ENCODE measurements at places on chromosomes 1 and 21.

- DNase-seq, result no peak
Measured at GRCh38 chr1:14094611-14095400, 394.8 kb downstream of the PRDM2 start.

DNA sequence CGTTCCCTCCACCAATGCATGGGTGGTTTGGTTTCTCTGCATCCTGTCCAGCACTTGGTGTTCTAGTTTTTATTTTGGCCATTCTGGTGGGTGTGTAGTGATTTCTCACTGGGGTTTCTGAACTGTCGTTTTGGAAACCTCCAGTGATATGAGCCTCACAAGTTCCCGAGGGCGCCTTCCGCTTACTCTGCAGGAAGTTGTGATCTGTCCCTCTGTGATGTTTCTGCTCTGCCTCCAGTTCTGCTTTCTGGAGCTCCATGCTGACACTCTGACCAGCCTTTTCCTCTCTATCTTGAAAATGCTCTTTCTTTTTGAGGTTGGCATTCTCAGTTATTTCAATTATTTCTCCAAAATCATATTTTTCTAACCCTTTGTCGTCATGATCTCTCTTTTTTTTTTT is 111.6 kb downstream of the PLD5 start:
- no peak for DNase-seq

DNA sequence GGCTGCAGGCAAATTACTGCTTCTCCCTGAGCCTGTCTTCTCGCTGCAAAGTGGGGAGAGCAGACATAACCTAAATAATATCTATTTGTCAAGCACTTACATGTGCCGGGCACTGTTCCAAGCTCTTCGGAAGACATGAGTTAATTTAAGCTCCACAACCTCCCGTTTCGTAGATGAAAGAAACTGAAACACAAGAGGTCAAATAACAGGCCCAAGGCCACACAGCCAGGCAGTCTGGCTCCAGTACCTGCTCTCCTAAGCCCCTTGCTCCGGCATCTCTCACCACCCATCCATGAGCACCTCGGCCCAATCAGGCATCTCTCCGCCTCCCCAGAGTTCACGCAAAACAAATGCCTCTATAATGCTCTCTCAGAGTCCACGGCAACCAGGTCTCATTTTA is 65.4 kb downstream of the TAS1R2 start:
- DNase-seq, result no peak

- peak; percentile 48 for DNase-seq
Measured at GRCh38 chr1:150009604-150010392, 728 bp downstream of the OTUD7B start.

DNA sequence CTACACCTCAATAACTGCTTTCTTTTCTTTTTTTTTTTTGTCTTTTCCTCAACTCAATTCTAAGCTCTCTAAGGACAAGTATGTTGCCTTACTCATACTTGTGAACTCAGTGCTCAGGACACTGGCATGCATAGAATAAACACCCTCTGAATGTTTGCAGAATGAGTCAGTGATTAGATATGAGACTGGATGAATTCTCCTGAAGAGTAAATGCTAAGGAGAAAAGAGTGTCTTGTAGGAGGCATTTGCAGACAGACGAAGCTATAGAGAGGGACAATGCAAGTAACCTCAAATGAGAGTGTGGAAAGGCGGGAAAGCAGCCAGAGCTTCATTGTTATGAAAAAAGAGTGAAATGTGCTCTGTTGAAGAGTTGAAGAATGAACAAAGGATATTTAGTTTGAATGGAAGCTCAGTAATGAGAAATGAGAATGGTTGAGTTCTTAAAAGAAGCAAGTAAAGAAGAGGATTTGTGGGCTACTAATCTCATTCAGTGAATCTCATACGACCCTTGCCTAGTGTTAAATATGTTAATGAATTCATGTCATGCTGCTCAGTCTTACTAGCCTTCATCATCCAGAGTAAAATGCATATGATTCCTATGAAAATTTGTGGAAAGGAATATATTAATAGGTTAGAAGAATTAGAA is 166.1 kb upstream of the DPYD start:
- DNase-seq, result no peak

DNA sequence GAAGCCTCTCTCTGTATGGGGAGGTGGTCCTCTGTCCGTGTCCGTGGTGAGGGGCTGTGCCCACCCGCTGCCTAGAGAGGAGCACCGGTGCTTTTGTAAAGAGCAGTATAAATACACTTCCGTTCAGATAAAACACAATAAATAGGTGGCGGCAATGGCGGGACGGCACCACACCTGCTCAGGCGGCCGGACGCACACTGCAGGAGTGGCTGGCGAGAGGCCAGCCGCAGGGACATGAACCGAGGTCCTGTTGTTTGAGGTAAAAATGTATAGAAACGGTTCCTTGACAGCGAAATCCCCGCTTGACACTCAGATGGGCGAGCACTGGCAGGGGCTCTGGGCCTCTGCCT is 40.8 kb downstream of the KRTAP10-1 start:
- no peak for DNase-seq

GRCh38 chr1:4177425-4178150 is 277.5 kb upstream of the C1orf174 start:
- no peak for DNase-seq

DNA sequence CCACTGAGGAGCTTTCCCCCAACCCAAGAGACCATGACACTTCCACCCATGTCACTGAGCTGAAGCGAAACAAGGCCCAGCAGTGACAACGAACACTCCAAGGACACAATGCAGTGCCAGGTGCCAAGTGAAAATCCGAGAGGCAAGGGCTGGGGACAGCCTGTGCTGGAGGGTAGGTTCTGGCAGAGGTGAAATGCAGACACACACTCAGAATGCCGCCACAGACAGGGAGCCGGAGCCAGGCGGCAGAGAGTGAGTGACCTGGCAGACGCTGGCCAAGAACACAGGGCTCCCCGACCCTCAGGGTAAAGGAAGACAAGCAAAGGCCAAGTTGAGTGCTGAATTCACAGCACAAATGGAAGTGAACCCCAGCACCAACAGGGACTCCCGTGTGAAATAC is 78.9 kb downstream of the CD46 start:
- DNase-seq, result no peak

DNA sequence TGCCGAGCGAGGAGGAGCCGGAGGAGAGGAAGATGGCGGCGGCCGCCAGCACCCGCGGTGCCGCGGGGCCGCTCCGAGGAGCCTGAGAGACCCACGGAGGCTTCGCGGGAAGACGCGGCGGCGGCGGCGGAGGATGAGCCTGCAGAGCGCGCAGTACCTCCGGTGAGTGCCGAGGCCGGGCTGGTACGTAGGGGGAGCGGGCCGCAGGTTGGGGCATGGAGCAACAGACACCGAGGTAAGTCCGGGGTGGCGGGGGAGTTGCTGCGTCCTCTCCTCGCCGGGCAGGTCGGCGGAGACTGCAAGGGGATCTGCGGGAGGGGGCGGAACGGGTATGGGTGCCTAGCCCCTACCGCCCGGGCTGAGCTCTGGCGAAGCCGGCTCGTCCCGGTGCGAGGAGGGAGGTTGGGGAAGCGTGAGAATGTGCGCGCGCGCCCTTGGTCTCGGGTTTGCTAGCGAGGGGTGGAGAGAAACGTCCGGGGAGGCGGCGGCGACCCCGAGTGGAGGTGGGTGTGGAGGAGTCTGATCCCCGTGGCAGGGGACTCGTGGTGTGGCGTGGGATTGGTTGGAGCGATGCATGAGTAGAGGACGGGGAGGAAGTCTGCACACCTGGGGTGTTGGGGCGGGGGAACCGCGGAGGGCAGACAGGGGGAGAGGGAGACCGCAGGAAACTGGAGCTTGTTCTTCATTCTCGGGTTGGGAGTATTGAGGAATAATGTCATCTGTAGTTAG is at the start of gene SMG7:
Gene SMG7, plus strand, starts transcription at position 12 of the 729 bp plus-strand sequence. Its CDS starts 122 bp downstream, at position 134.
- peak; percentile 25 for DNase-seq

GRCh38 chr1:1624443-1625403 is 7.2 kb upstream of the MMP23B start:
- DNase-seq, result no peak

DNA sequence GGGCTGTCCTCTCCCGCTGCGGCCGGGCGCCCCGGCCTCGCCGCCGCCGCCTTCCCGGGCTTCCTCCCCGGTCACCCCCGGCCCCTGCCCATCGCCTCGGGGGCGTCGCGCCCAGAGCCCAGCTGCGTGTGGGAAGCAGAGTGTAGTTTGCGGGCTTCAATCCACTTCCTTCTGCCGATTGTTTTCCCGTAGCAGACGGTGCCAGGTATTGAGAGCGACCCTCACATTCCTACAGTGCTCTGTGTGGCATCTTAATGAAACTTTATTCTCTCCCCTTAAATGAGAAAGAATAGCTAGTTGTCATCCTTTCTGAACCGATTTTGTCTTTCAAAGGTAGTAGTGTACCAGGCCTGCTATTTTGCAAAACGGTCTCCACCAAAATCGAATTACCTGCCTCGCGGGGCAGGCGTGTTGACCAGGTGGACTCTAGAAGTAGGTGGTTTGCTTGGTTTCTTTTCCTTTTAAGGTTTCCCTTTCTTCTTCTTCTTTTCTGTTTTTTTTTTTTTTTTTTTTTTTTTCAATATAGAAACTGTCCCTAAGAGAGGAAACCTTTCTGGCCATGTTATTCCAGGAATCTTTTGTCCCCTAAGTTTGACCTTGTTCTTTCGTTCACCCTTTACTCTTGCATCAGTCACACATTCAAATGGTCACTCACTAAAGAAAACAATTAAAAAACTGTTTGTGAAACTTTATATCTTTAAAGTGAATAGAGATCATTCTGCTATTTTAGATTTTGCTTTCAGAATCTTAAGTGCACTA is 881 bp downstream of the USP25 start:
- DNase-seq, result no peak

DNA sequence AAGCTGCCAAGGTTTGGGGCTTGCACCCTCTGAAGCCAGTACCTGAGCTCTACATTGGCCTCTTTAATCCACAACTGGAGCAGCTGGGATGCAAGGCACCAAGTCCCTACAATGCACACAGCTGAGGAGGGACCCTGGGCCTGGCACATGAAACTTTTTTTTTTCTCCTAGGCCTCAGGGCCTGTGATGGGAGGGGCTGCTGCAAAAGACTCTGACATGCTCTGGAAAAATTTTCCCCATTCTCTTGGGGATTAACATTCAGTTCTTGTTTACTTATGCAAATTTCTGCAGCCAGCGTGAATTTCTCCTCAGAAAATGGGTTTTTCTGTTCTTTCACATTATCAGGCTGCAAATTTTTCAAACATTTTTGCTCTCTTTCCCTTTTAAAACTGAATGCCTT is 1072.2 kb downstream of the BRINP3 start:
- DNase-seq, result no peak

GRCh38 chr1:162985816-162986435 is 83.2 kb upstream of the RGS4 start:
- no peak for DNase-seq

DNA sequence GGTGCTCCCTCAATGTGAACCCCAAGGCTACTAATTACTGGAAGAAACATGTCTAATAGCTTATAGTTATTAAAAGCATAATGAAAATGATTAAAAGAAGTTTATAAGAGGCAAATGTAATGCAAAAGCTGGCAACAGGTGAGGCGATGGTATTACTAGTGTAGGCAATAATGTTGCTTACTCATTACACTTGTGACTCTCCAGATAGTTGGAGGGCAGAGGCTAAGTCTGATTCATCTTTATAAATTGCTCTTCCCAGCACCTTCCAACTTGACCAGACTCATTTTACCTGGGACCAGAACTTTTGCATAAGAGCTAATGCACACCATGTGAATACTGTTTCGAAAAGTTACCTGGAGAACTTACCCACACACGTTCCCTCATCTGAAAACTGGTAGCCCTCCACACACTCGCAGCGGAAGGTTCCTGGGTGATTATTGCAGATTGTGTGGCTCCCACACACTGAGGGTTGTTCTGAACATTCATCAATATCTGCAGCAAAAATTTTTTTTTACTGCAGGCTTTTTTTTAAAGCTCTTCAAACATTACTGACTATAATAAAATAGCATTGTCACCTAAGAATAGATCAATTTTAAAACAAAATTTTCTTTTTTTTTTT is 48.0 kb downstream of the NID1 start:
- DNase-seq, result no peak

DNA sequence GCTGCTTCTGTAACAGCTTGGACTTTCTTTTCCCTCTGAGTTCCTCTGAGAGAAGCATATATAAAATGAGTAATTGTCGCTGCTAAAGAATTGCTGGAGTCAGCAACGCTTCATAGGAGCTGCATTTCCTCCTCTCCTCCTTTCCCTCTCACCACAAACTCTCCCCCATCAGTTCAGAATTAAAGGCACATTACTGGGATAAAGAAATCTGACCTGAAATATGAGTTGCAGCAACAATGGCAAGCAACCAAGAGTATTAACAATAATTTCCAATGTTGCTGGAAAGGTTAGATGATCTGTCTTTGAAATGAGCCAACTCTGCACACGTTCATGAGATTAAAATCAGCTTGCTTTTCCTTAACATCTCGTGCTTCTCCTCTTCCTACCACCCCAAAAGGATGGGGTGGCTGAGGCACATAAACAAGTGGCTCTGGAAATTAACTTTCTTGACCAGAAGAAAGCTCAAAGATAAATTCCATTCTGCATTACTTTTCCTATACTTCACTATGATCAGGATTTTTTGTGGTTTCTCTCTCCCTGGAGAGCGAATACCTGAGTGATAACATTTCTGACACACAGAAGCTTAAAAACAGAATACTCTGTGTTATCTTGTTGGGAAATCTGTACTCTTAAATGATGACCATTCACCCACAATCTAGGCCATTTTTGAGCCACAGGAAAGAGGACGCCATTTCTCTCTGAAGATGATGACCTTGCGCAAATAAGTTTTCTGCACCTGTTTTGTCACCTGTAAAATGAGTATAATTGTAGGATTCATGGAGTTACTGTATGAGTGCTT is 90.2 kb downstream of the TGFBR3 start:
- DNase-seq, result no peak

DNA sequence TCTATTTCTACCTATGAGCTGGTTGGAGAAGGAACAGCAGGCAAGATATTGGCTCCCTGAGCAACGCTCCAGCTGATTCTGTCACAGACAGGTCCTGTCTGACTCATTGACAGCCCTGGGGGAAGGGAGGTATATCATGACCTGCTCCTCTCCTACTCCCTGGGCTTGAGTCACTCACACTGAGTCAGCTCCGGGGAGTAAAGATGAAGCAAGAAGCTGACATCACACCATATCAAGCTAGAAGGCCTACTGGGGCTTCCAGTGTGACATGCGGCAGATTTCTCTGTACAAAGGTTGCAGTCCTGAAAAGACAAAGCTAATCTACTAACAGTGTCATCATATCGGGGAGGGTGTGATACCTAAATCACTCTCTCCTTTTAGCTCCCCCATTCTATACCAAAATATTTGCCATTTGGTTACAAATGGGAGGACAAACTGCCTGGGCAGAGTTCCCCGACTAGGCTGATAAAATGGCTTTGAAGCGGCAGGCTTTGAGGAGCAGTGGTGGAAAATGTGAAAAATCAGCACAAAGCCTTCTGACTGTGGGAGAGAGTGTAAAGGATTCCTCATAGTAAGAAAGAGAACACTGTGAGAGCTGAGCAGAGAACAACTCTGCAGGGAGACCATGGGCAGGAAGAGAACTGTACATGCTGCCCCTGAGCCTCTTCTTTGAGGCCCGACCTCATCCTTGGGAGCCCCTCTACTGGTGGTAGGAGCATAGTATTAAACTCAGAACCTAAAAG is 15.5 kb downstream of the PI4KB start:
- DNase-seq, result peak; percentile 78

GRCh38 chr1:80776266-80776665 is 1024.5 kb upstream of the ADGRL2 start:
- DNase-seq, result no peak

- DNase-seq, result peak; percentile 71
Measured at GRCh38 chr1:7646981-7647901, 123.9 kb upstream of the VAMP3 start.
